ENCODE measurements at places on chromosomes 11 and 22.
A peak's percentile ranks its signal among the peaks of the same experiment; 100 is the strongest.

DNA sequence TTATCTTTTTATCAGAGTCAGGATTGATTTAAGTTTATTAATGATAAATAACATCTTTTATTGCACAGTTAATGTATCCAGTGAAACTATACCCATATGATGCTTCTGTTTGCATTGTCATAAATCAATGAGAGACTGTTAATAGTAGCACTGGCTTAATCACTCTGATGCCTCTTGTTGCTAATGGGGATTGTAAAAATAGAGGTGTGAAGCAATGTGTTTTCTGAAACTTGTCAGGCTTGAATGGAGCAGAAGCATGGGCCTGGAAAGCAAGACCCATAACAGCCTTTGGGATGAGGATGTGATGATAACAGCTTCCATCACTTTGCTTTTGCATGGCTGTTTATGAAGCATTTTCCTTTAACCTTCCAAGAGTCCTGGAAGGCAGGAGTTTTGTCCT, 319.7 kb downstream of the DDX10 start:
- no peak for DNase-seq

DNA sequence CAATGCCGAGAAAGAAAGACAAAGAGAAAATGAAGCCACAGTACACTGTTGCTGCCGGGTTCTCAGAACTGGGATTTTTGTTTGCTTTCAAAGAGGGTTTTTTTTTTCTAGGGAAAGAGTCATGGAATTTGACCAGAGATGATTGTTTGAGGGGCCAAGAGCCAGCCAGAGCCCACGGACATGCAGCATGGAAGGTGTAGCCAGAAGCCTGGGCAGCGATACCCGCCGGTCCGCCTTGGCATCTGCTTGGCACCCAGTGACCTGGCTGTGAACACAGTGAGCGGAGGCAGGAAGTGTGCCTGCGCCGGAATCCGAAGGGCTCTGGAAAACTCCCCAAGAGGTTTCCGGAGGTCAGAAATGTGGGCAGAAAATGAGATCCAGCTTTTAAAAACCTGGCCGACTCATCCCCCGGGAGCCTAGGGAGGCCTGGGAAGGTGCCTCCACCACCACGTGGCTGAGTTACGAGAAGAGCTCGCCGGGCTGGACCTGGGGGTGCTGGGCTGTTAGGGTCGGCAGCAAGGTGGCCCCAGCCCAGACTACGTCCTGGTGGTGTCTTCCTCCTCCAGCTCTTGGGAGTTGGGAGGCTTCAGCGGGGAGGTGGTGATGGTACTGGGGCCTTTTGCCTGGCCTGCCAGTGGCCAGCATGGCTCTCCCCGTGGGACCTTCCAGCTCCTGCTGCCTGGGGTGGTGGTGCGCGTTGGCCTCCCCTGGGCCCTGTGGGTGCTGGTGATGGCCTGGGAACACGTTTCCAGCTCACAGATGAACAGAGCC, 61.6 kb upstream of the PPARA start:
- no peak for DNase-seq

GRCh38 chr22:22934543-22935055, 47.0 kb downstream of the IGLL5 start:
- no peak for DNase-seq

DNA sequence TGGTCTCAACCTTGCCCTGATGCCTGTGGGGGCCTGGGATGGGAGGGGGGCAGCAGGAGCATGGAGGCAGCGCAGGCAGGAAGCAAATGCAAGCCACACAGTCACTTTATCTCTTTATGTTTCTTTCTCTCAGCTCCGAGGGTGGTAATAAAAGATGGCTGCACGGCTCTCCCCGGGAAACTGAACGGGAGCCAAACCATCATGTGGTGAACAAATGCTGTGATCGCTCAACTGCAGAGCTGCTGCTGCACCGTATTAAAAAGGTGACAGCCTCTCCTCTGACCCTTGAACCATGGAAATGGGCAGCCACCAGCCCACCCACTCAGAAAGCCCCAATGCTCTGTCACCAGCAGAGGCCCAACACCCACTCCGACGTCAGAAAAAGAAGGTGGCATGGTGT, 110.0 kb downstream of the TIMP3 start:
- DNase-seq: no peak

DNA sequence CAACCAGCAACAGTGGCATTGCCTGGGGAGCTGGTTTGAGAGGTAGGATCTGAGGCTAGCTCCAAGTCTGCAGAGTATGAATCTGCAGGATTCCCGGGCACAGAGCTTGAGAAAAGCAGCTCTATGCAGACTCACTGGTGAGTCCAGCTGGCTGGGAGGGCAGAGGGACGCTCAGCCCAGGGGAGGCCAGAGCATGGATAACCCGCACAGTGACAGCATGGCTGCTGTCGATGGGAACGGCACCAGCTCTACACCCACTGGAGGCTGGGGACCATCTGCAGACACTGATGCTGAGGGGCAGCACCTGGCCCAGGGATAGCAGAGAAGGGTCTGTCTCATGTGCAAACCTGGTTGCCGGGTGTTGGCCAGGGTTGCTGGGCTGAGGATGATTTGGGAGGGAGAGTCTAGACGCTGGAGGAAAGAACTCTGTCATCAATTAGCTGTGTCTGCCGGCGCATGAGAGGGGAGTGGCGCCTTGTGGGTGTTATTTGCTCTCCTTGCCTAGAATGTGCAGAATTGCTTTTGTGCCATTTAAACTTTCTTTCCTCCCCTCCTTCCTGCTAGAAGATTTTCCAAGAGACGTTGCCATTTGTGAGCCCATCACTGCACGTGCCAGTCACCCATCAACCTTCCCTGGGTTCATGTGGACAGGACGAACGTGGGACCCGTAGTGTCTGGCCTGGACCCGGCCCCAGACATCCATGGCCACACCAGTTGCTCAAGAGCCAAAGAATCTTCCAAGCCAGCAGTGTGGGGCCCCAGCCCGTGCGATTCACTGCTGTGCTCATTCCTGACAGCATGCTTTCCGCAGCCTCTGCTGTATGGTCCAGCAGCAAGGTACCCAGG, 19.1 kb upstream of the LINC01488 start:
- no peak for DNase-seq

GRCh38 chr22:17264321-17265052, 45.3 kb upstream of the ADA2 start:
- no peak for DNase-seq

GRCh38 chr11:131327421-131327820, 43.0 kb upstream of the NTM start:
- DNase-seq: no peak

GRCh38 chr11:47105974-47106373, 70.7 kb downstream of the ARFGAP2 start:
- no peak for DNase-seq

DNA sequence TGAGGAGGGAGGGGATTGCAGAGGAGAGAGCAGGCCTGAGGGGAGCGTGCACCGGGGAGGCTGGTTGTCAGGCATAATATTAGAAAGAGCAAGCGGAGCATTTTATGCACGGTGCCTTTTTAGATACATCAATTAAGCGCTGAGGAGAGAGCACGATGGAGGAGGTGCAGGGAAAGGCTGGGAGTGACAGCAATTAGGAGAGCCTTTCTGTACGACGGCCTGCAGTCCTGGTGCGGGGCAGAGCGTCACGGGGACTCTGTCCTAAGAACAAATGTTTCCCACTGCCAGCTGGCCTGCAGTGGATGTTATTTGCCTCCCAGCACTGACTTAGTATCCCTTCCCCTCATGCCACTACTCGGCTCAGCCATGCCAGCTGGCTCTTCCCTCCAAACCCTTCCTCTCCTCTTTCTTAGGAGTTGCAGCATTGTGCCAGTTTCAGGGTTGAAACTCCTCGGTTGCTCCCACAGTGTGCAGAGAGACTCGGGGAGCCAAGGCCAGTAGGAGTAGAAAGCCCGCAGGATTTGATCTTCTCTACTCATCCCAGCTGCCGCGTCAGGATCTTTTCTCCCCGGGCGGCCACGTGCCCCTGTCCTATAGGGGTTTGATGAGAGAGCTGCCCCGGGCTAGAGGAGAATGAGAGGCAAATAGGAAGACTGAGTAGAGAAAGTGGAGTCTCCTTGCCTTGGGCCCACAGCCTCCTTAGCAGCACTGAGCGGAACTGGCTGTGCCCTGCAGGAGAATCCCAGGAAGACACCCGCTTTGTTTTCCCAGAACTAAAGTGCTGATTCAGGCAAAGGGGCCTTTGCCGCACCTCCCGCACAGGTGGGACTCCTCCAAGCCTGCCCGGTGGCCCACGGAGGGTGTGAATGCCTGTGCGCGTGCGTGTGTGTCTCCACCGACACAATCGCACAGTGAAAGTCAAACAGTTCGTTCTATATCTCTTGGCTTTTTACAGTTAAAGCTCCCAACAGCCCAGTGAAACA, 875.3 kb downstream of the NTM start:
- no peak for DNase-seq

DNA sequence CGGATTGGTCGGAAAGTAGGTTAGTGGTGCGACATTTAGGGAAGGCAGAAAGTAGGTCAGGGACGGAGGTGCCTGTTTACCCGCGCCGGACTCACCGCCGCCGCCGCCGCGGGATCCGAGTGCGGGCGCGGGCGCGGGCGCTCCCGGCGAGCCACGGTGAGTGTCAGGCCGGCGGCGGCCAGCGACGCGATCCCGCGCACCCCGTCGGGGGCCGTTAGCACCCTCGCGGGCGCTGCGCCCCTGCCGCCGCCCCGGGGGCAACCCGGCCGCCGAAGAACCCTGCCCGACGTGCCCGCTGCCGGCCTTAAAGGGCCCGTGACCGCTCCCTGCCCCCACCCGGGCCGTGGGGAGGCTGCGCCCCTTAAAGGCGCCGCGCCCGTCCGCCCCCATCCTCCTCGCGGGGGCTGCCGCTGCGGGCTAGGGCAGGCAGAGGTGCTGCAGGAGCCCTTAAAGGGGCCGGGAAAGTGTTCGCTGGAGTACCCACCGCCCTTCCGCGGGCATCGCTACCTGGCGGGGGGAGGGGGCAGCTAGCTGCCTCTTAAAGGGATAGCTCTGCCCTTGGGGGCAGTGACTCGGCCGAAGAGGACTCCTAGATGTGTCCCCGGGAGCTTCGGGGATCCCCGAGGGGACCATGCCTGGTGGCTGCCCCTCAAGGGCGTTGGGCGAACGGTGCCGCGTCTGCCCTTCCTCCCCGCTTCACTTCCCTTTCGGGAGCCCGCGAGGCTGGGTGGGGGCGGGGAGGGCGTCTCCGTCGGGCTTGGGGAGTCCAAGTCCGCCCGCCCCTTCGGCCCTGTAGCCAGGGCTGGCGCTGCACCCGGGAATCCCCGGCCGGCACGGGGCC, at the start of gene BMAL1:
Gene BMAL1, plus strand, starts transcription at position 23 of the 841 bp plus-strand sequence. CDS start 76,519 bp downstream, outside the sequence.
- peak; percentile 63 for DNase-seq

DNA sequence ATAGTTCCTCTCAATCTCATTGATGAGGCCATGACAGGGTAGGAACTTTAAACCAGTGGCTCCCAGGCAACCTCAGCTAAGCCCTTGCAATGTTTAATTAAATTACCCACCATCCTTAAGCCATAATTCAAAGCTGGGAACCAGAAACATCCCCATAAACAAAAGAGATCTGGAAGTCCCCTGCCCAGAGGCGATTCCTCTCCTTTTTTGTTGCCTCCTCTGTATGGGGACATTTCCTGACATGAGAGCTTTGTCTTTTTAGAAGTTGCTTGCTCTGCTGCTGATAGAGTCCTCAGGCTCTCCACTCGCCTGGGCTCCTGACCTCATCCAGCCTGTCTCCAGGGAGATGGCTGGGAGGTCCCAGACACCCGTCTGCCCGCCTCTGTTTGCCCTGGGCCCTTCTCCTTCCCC, 3.2 kb downstream of the DTX4 start:
- DNase-seq: no peak

Data from activated T-cell treated with anti-CD3 and anti-CD28 coated beads, Interleukin-2, amount 50 U/mL, for 72 hours (primary cell).